ENCODE measurements at places on chromosomes 5 and 9.
A peak's percentile ranks its signal among the peaks of the same experiment; 100 is the strongest.

DNA sequence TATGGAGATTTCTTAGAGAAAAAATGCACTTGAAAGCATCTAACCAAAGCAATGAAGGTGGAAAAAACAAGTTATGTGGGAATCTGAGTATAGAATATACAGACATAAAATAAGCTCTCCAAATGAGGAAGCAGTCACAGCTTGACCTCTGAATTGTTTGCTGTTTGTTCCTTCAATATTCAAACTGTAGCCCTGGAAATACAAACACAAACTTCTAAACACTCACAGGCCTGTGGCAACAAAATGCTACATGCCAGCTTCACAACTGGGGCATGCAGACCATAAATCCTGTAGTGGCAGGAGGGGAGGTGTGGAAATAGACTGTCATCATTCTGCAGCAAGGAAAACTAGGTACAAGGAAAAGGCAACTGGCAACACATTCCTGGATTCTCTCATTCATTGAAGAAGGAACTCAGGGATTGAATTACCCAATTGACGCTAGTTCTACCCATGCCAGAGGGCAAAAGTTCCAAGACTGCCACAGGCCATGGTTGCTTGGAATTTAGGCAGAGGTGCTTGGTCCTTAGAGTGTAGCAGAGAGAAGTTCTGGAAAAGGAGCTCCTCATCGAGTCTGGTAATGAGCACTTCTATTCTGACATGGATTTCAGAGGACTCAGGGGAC lies 349.6 kb downstream of the PDE4D start:
- peak; percentile 63 for ATAC-seq

DNA sequence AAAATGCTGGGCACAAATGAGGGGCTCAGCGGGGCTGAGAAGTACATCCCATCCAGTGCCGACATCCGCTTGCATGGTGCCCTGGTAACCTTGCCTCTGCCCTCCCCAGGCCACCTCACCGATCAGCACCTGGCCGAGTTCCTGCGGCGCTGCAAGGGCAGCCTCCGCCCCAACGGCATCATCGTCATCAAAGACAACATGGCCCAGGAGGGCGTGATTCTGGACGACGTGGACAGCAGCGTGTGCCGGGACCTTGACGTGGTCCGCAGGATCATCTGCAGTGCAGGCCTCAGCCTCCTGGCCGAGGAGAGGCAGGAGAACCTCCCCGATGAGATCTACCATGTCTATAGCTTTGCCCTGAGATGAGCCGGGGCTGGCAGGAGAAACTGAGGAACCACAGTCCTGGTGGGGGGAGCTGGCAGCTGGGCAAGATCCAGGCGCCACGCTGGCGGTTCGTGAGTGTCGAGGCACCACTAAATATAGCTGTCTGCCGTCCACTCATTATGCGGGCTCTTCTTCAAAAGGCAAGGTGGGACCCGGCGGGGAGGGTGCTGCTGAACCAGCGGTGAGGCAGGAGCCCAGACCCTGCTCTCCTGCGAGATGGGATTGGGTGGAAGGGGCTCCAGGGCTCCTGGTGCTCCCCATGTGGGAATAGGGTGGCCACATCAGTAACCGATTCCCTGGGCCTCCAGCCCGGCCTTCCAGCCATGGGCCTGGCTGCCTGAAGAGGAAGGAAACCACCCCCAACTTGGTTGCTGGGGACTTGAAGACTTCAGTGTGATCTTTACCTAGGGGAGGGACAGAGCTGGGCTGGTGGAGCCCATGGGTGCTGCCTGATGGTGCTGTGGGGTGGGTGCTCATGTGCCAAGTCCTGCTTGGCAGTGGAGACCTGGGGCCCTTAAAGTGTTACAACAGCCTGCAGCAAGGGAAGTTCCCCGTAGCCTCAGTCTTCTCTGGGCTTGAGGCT lies 6.6 kb downstream of the ASB6 start:
- ATAC-seq = no peak

DNA sequence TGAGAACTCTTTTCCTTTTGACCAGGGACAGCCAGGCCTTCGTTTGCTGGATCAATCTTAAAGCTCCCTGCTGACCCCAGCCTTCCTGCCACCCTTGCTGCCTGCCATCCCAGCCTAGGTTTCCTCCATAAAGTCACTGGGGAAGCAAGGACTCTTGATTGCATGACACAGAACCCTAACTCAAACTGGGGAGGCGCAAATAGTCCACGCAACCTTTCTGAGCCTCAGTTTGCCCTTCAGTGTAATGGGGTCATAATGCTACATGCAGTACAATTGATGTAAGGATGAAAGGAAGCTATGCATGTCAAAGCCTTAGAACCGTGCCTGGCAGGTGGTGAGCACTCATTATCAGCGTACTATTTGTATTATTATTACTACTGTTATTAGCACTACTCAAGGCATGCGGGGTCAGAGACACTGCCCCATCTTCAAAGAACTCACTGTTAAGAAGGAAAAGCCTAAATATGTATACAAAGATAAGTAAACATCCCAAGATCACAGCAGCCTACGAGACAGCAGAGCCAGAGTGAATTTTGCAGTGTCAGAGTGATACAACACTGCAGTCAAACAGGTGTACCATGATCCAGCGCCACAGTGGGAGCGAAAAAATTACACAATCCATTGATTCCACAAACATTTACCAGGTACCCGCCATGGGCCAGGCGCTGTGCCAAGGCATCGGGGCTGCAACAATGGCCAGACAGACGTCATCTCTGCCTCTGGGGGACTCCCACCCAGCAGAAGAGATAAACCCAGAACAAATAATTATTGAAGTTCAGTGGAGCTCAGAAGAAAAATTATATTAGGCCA lies 16.9 kb upstream of the CPLX2 start:
- no peak for ATAC-seq

- no peak for ATAC-seq
Measured at GRCh38 chr5:4124221-4124970, 528.8 kb downstream of the IRX1 start.

DNA sequence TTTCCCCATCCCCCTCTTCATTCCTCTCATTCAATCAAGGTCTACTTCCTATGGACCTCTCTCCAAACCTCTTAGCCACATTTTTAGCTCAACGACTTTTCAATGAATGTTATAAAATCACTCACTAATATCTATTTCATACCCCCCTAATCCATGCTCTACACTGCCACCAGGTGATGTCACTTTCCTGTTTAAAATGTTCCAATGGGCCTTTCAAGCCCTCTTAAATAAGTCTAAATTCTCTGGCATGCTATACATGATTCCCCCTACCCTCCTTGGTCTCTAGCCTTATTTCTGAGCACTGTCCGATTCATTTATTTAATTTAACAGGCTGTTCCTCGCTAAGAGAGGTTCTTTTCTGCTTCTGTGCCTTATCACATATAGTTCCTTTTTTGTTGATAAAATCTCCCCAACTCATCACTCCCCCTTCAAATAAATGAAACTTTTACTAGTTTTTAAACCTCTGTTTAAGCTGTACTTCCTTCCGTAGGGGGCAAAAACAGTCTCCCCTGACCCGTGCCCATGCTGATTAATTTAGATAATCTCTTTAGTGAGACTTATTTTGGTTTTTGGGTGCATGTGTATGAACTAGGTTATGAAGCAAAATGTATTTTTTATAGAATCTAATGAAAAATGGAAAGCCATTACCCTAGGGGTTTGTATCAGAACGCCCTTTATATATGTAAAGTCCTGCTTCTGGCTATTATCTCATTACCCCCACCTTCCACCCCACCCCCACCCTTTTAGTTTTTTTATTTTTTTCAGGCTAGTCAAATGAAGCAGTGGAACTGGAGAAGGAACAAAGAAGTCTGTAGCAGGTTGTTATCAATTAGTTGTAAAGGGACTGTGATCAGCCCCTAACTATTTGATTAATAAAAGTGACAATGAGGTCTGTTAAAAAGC lies 9.0 kb downstream of the ABHD17B start:
- ATAC-seq = no peak

GRCh38 chr5:163189023-163189553 lies 248.3 kb upstream of the CCNG1 start:
- no peak for ATAC-seq

- ATAC-seq = no peak
Measured at GRCh38 chr5:78335976-78336375, 24.4 kb upstream of the SCAMP1 start.

- no peak for ATAC-seq
Measured at GRCh38 chr5:93654676-93655075, 71.7 kb downstream of the NR2F1 start.

- no peak for ATAC-seq
Measured at GRCh38 chr5:101370181-101370580, 467.1 kb upstream of the ST8SIA4 start.

GRCh38 chr5:33764786-33765185 lies 127.0 kb downstream of the ADAMTS12 start:
- ATAC-seq = no peak

Measured in SK-N-SH treated with all-trans-retinoic acid at 6 μM for 48 hours (cell line).